ENCODE measurements at places on chromosomes 5 and 9. TPM values are rescaled to one million over a fixed set of nuclear protein-coding genes. Genes with fewer than 3 reads are reported as not detected.

- DNase-seq, result no peak
These were observed 10.8 kb upstream of the ARSI start for GRCh38 chr5:150313501-150313900.

DNA sequence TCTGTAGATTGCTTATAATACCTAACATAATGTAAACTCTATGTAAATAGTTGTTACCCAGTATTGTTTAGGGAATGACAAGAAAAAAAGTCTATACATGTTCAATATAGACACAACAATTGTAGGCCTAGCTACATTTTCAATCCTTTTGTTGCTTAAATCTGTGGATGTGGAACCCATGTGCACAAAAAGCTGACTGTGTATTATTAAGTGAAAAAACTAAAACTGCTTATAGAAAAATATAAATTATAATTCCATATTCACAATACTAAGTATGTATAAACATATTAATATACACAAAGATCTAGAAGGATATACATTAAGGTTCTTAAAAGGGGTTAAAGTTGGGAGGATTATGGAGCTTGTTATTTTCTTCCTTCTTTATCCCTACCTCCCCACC, 188.7 kb downstream of the PIK3R1 start:
- DNase-seq, result no peak

DNA sequence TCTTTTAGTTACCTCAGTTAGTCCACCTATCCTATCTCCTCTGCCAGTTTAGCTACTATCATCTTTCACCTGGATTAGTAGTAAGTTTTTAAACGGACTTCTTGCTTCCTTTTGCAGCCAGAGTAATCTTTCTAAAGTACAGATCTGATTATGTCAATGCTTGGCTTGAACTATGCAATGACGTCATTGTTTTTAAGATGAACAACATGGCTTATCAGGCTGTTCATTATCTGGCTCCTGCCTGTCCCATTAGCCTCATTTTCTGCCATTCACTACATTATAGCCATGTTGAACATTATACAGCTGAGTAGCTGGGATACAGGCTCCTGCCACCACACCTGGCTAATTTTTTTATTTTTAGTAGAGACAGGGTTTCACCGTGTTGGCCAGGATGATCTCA, 98.7 kb downstream of the RANBP17 start:
- no peak for DNase-seq

DNA sequence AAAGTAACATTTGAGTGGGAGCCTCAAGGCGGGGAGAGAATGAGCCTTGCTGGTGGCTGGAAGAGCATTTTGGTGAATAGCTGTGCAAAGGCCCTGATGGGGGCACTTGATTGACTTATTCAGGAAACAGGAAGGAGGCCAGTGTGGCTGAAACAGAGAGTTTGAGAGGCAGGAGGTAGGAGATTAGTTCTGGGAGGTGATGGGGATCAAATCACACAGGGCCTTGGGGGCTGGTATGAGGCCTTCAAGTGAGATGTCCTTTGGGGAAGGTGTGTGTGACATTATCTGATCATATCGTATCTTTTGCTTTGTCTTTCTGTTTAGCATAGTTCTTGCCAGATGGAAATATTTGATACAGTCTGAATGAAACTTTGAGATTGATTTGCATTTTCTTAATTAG, 172.3 kb downstream of the TENT4A start:
- DNase-seq, result no peak

TPM2 gene
- polyA plus RNA-seq, result 173 TPM

GRCh38 chr5:87347272-87347671, 65.5 kb downstream of the CCNH start:
- no peak for DNase-seq

DNA sequence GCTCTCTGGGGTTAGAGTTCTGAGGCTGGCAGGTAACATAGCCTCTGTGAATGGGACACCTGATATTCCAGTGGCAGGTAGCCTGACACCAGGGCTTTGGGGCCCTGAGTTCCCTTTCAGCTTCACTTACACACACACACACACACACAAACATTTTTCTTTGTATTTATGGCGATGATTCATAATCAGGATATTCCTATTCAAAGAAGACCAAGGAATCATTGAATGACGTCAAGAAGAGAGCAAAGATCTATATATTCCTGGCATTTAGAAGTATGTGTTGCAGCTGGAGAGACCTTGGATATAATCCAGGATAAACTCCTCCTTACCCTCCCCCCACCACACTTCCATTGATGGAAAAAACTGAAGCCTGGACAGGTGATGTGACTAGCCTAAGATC, 7.9 kb upstream of the ENTREP1 start:
- no peak for DNase-seq

DNA sequence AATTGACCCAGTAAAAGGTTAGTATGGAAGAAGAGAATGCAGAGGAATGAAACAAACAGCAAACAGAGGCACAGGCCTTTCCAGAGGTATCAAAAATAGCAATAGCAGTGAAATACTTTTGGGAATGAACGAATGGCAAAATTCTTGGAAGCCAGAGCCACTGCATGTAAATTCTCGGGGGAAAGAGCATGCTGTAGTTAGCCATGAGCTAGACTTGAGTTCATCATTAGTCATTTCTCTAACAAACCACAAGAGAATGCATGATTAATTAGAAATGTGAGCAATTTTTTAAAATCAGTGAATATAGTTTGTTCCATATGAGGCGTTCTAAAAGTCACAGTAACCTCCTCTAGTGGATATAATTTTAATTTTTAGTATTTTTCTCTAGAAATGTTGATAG, 170.3 kb upstream of the PRR16 start:
- no peak for DNase-seq

- DNase-seq, result no peak
These were observed 140.9 kb downstream of the NR3C1 start for GRCh38 chr5:143262393-143263174.

COL15A1 gene
- polyA plus RNA-seq, result 25.9 TPM

DNA sequence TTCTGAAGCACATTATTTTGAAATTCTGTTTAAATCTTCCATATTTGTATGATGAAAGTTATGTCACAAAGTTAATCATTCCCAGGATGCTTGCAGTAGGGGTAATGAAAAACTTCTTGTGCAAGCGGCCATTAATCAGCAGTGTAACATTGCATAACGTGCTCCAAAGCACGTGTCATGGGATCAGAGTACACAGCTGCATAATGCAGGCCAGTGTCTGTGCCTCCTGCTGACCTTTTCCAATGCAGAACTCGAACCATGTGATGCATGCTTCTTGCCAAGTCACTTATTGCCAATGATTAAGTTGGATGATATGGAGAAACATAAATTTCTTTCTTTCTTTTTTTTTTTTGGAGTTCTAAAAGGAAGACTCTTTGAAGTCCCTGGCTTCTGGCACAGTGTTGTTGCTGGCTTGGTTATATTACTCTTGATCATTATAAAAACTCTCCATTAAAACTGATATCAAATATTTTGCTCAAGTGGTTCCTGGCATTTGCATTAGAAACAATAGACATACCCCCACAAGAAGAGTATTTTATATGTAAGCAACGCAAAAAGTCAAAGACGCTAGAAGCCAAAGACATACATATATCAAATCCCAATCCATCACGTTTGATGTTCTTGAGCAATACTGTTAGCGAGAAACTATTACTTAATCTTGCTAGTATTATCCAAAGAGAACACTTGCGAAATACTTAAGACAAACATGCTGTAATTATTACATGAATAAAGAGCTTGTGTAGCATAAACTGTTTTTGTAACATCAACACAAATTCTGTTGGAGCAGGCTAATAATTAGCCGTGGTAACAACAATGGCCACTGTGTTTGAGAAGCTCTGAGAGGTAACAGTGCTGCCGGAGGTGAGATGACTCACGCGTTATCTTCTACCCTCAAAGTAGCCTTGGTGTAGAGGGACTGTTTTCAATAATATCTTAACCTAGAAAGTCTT, 164.2 kb downstream of the AUH start:
- peak; percentile 89 for DNase-seq

GRCh38 chr9:77643871-77644270, 4.3 kb downstream of the GNA14 start:
- no peak for DNase-seq

DNA sequence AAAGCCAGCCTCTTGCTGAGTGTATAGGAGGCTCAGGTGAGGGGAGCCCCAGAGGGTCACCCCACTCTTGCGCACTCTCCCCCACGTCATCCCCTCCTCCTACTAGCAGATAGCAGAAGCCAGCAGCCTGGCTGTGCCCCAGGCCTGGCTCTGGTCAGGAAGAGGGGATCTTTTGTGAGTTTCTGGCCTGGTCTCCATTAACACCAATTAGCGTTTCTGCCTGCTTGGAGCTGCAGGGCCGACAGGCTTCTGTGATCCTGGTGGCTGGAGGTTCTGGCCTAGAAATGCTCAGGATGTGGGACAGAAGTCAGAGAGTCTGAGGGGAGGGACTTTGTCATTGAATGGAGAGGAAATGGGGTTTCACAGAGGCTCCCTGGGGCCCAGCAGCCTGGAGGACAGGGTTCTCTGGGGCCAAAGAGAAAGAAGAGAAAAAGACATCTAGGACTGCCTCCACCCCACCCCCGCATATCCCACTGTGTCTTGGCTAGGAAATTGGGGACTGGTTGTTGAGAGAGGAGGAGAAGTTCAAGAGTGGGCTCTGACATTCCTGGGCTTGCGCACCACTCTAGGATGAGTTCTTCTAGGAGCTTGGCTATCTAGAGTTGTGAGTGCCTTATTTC, 47.5 kb upstream of the ARAP3 start:
- no peak for DNase-seq

GRCh38 chr9:7115606-7116005, 357.8 kb downstream of the KDM4C start:
- no peak for DNase-seq

- DNase-seq, result no peak
These were observed 591.7 kb downstream of the ZNF608 start for GRCh38 chr5:124154714-124155113.
